Fibroblast of mammary gland (primary cell): ENCODE measurements at places on chromosomes 3 and 15.

DNA sequence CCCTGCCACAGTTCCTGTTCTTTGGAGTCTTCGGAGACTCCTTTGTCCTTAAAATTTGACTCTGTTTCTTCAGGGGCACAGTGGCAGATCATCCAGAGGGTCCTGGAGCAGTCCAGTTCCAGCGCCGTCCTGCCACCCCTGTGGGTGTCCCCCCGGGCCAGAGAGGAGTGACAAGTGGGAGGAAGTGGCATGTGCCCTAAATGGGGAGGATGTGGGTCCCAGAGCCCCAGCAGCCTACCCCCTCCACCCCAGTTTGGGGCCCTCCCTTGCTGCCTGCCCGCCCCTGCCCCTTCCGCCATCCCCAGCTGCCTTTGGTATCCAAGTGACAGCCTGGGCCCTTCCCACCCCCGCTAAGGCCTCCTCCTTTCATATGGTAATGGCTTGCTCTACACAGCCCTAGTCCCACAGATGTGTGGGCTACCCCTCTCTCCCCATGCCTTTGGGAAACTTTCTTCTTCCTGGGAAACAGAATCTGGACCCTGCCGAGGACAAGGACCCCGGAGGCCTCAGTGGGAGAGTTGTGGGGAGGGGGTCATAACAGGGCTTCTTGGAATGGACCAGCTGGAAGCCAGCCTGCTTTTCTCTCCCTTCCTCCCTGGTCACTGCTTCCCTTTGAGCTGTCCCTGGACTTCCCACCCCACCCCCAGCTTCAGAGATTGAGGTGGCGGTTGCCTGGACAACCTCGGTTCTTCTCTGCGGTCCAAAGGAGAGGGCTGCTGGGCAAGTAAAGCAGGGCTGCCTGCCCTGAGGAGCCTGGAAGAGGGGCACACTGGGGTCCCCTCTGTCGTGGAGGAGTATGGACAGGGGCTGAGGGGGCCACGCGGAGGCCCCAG lies 43.2 kb downstream of the KLHL25 start:
- DNase-seq, result no peak

DNA sequence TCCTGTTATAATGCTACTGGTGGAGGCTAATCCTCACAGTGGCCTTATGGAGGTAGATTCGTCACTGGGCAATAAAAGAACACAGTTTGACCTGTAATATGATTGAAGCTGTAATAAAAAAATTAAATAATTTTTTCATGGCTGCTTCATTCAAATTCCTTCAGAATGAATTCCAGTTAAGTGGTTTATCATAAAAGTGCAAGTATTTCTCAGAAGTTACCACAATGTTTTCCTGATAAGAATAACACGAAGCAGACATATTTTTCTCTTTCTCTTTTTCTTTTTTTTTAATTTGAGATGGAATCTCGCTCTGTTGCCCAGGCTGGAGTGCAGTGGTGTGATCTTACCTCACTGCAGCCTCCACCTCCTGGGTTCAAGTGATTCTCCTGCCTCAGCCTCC lies 15.6 kb downstream of the B4GALT4 start:
- DNase-seq, result no peak

DNA sequence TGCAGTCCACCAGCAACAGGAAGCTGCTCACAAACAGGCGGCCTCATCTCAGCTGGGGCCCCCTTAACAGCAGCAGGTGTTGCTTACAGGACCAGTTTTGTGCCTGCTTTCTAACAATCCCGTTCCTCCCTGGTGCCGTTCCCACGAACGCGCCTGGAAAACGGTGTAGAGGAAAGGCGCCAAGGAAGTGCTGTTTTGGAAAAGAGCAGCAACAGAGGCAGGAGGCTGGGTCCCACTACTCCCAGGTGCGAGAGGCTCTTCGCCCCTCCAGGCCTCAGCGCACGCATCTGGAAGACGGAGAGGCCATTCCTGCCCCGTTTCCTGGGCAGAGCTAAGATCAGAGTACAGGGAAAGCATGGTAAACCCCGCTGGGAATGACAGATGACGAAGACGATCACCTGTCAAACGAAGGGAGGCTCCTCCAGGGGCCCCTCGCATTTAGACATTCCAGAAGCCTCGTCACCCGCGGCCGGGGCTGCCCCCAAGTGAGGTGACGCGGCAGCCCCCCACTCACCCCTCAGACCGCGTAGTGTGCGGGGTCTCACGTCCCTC lies 603 bp downstream of the SCAPER start:
- peak; percentile 27 for DNase-seq

DNA sequence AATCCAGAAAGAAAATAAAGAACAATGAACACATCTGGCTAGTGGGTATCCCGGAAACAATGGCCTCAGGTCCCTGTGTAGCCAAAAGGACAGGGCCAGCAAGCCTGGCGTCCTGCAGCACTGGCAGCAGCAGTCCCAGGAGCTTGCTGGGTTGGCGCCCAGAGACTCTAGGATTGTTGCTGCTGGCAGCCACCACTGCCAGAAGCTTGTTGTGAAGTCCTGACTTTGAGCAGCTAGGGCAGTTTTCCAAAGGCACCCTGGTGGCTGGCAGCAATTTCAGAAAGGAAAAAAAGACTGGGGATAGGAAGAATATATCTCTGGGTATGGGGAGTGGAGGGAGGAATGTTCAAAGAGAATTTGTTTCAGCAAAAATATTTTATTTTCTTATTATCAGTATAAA lies 11.3 kb downstream of the SHQ1 start:
- DNase-seq, result no peak

DNA sequence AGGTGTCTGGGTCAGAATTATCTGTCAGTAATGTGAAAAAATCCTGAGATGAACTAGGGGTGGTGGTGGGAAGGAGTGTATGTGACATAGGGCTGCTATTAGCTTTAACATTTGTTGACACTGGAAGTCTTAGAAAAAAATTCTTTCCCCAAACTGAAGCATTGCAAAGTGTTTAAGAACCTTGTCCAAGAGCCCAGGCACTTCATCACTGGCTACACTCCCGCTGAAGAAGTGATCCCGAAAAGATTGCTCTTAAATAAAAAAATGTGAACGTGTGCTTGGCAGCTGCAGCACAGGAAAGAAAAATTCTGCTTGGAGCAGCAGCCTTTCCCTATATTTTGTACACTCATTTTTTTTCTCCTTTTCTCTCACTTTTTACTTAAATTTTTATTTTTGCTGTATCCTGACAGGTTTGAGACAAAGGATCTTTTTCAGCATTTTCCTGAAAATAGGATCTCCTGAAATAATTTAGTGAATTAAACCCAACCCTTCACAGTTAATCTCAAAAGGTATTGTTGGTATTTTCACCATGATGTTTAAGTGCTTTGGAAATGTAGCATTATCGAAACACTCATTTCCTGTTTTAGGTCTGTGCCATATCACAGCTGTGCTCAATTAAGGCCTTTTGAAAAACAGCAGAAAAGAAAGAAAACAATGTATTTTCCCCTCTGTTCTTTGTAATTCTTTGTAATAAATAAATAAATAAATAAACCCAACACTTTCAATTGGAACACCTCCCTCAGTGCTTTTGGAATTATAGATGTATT lies 477.6 kb downstream of the ZNF385D start:
- DNase-seq, result peak; percentile 72
